ENCODE measurements at places on chromosomes 6 and 20. TPM values are rescaled to one million over a fixed set of nuclear protein-coding genes. Genes with fewer than 3 reads are reported as not detected.

The FKBP5 gene
- 29.3 TPM for polyA plus RNA-seq

GRCh38 chr6:86964029-86964579 lies 26.8 kb downstream of the HTR1E start:
- no peak for DNase-seq

The DOK5 gene
- not detected for polyA plus RNA-seq

DNA sequence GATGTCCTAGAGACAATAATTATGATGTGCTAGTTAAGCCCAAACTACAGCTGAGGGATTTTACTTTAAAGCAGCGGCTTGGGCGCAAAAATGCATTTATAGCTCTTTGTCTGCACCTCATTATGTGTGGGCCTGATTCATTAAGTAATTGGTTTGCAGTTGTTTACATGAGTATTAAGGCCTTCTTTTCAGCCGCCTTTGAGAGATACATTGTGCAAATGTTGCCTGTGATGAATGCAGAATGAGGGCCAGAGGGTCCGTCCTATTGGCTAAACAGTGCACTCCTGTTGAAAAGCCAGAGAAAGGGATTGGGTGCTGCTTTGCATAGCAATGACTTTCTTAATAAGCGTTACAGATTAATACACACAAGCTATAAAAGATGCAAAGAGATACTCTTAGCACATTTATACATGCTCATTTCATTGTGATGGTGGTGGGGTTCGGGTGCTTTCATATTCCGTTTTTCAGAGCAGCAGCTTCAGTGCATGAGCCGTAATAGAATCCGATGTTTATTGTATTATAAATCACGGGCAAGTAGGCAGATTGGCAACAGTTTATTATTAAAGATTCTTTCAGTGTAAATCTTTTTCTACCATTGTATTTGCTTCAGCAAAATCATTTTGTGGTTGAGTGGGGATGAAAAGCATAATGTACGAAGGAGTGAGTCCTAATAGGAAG lies 68.2 kb upstream of the XRN2 start:
- DNase-seq = no peak

The PPP1R16B gene
- polyA plus RNA-seq = 42.8 TPM

DNA sequence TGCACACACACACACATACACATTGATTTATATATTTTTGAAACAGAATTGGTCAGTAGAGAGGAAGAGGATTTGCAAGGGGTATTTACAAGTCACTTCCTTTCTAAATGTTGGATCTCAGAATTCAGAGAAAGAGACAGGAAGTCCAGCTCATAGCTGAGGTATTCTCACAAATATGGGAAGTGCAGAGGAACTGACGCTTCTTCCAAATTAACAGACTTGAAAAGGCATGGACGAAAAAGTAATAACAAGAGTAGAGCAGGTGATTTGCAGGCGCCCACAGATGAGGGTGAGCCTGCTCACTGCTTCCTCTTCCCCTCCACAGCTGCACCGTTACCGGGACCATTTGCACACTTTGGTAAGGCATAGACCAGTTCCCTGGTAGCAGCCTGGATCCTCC lies 246.4 kb downstream of the PHACTR1 start:
- no peak for DNase-seq

DNA sequence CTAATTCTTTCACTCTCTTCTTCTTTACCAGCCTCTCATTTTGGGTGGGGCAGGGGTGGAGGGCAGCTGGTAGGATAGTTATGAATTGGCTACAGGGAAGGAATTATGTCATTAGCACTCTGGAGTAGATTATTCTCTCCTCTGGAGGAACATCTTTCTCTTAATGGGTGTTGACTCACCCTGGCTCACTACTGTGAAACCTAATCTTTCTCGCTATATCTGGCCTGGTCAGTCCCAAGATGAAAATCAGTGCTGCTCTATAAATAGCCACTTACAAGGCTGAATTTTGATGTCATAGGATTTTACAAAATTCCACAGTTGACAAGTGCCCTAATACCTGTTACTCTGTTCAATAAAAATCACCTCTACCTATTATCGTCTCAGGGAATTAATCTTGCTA lies 151.3 kb downstream of the COL9A1 start:
- DNase-seq = no peak

DNA sequence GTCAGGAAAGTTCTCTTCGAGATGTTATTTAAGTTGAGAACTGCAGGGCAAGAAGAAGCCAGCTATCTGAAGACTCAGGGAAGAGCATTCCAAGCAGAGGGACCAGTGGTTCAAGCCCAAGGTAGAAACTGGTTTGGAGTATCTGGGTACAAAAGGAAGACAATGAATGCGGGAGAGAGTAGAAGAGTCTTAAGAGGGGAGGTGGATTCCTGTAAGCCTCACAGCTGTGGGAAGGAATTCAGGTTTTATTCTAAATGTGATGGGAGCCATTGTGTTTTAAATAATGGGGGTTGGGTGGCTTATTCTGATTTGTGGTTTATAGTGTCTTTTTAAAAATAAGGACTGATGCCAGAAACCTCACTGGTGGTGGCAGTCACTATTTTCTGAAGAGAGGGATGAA lies 37.6 kb upstream of the TENT5A start:
- no peak for DNase-seq

- DNase-seq = no peak
Observed at GRCh38 chr6:77455271-77455670, 8.0 kb downstream of the HTR1B start.

The ROMO1 gene
- 340 TPM for polyA plus RNA-seq

- peak; percentile 82 for DNase-seq
Observed at GRCh38 chr20:51500311-51500710, 42.2 kb downstream of the NFATC2 start.

The BMP6 gene
- 0.22 TPM for polyA plus RNA-seq

- no peak for DNase-seq
Observed at GRCh38 chr6:133730881-133731280, 158.0 kb upstream of the TCF21 start.

The CD93 gene
- not detected for polyA plus RNA-seq

The OR2H1 gene
- polyA plus RNA-seq = not detected

GRCh38 chr20:5592165-5592564 lies 158.0 kb upstream of the SHLD1 start:
- no peak for DNase-seq

The SAMD5 gene
- not detected for polyA plus RNA-seq

The TMEM170B gene
- 0.59 TPM for polyA plus RNA-seq

DNA sequence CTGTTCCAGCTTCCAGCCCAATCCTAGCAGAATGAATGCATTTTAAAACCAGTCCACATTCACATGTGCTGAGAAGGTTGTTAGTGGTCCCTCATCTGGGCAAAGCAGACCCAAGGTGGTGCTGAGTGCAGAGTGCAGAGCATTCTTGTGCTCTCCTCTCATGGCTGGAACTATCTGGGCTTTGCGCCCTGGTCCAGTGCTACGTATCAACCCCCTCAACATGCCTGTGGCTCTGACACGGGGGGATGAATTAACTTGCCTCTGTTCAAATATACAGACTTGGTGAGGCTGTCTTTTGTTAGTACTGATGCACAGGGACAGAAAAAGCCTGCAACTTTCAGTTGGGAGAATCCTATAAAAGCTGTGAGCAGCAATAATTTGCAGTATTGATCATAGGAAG lies 42.5 kb downstream of the PANK2 start:
- no peak for DNase-seq

GRCh38 chr6:167015302-167015701 lies 16.1 kb downstream of the CEP43 start:
- no peak for DNase-seq

GRCh38 chr6:155440398-155441111 lies 15.1 kb downstream of the NOX3 start:
- no peak for DNase-seq

DNA sequence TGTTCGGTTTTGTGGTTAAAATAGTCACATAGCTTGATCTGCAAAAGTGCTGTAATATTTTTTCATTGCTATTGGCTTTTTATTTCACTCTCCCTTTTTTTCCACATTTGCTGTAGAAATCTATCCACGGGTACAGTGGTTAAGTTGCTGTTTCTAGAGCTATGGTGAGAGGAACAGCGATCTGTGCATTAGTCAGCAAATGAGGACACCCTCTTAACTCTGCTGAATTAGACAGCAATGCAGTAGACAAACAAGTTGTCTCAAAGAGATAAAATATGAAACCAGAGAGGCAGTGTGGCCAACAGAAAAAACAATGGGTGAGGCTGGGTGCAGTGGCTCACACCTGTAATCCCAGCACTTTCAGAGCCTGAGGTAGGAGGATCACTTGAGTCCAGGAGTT lies 17.6 kb upstream of the SYNJ2 start:
- no peak for DNase-seq

GRCh38 chr6:33508935-33509926 lies 54.9 kb downstream of the ZBTB9 start:
- no peak for DNase-seq

DNA sequence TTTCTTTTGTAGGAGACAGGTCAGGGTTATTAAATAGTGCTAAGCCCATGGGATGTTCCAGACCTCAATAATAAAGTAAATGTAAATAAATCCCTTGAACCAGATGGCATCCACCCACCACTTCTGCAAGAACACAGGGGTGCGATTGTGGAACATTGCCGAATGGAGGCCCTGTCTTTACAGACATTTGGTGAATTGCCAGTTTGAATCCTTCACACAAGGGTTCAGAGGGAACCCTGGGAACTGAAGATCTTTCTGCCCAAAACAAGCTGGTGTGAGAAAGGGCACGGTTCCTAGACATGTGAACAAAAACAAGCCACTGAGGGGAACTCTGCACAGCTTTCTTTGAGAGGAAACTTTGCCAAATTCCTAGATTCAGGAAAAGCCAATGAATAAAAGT lies 30.2 kb upstream of the RNF8 start:
- DNase-seq = no peak

The ZNF165 gene
- polyA plus RNA-seq = 0.39 TPM

DNA sequence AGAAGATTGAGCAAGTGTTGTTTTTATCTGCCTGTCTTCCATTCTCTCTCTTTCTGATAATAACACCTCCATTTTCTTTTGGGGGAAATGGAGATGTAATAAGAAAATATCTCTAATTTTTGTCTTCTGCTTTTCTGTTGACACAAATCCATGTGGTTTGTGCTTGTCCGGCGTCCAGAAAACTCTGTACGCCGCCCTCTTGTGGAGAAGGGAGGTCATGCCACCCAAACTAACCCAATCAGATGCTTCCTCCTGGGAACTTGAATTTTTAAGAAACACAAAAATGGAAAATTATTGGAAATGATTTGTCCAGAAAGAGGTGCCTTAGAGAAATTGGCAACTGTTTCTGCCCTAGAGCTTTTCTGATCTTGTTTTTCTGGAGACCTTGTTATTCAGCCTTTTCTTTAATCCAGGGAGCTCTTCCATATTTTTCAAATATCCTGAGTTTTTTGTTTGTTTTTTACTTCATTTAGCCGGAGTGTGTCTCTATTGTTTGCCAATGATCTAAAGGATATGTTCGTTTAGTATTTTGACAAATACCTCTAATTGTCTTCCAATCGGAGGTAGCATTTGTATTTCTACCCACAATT lies 17.8 kb upstream of the FNDC1 start:
- DNase-seq = peak; percentile 23

The DEFB112 gene
- polyA plus RNA-seq = not detected

The MYB gene
- polyA plus RNA-seq = not detected

DNA sequence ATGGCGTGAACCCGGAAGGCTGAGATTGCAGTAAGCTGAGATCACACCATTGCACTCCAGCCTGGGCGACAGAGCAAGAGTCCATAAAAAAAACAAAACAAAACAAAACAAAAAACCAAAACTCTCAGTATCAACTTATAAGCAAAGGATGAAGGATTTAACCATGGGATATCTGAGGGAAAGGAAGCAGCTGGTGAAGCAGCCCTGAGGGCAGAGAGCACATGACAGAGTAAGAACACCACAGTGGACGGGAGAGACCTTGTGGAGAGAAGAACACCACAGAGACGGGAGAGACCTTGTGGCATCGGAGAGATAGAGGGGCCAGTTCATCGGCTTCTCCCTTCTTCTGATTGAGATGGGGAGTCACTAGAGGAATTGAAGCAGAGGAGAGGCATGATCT lies 697.2 kb downstream of the HDGFL1 start:
- DNase-seq = no peak

DNA sequence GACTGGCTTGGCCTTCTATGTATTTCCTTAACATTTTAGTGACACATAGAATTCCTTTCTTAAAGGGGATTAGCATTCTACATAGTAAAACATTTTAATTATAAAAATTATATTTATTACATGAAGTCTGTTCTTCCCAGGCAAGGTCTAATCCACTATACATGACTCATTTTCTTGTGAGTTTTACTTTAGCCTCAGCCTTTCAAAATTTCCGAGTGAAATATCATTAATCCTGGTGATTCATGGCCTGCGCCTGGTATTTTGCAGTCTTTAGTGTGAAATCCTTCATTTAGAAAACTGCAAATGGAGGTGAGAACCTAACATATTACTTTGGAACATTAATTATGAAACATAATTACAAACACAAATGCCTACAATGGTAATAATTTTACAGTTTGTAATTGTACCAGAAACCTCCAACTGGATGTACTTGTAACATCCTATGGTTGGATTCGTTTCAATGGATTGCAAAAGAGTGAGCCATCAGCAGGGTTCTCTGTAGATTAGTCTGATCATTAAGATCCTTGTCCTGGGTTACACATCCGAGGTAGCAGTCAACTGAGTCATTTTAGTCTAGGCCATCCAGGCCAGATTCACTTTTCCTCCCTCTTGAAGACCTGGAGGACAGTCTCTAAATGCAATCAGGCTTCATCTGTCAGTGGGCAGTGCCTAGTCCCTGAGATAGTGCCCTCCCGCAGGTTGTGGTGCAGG lies 272.0 kb downstream of the PACRG start:
- DNase-seq = no peak

The CPXM1 gene
- polyA plus RNA-seq = not detected

The RFX6 gene
- polyA plus RNA-seq = not detected

The KCNG1 gene
- not detected for polyA plus RNA-seq

- no peak for DNase-seq
Observed at GRCh38 chr6:108507316-108507715, 53.4 kb upstream of the FOXO3 start.

The GTF3C6 gene
- polyA plus RNA-seq = 91.1 TPM

The SYNCRIP gene
- 46.8 TPM for polyA plus RNA-seq

- DNase-seq = no peak
Observed at GRCh38 chr20:44111712-44112335, 75.2 kb downstream of the JPH2 start.

The SRMS gene
- not detected for polyA plus RNA-seq

DNA sequence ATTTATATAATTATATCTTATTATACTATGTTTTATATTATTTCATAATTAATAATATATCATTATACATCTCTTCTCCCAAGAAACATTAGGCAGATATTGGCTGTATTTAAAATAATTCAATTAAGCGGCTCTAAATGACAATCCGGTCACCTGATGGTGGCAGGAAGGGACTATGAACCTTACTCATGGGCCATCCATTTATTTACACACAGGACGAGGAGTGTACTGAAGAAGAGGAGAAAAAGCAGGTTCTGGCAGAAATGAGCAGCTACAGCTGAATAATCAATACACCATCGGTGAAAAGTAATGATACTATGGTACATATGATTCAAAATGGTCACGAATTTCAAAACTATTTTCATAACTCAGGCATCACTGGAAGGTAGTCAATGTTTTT lies 277.7 kb downstream of the KIF16B start:
- no peak for DNase-seq

- no peak for DNase-seq
Observed at GRCh38 chr20:32580970-32581838, 3.9 kb downstream of the NOL4L start.

- no peak for DNase-seq
Observed at GRCh38 chr6:112839525-112839961, 492.4 kb downstream of the RFPL4B start.

- no peak for DNase-seq
Observed at GRCh38 chr6:25454136-25454535, 175.0 kb downstream of the CARMIL1 start.
